ENCODE measurements at places on chromosomes 3 and 15. TPM values are rescaled to one million over a fixed set of nuclear protein-coding genes. Genes with fewer than 3 reads are reported as not detected.

DNA sequence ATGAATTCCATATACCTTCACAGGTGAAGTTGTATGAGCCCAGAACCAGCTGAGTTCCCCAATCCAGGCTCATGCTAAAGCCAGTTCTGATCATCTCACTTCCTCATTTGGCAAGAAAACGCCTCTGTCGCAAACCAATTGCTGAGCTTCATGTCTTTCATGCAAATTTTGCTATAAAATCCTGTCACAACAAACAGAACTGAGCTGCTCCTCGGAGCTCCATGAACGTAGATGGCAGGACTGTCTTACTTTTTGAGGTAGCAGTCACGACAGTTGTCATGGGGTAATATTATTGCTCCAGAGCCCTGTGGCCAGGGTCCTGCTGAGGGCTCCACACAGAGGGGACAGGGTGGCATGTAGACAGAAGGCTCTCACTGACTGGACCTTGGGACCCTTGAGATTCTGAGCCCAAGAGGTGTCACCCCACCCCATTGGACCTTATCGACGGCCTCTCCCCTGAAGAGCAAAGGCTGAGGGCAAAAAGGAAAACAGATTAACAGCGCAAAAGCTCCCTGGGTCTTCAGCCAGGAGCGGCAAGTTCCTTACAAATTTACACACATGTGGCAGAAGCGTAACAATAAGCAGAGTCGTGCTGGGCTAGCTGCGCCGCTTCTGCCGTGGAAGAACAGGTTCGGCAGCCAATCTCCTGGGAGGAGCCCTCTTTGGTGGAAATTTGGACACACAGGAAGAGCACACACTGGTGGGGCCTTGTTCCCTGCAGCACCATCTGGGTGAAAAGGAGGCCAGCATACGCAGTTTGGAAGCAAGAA, 249.2 kb downstream of the OPA1 start:
- H3K27me3 ChIP-seq, result no peaks in the 10 kb centered on the region
- no peak for DNase-seq
- no peak overlapping the region for H3K4me3 ChIP-seq
- no peaks in the 10 kb centered on the region for H3K36me3 ChIP-seq
- no peak overlapping the region for H3K27ac ChIP-seq

DNA sequence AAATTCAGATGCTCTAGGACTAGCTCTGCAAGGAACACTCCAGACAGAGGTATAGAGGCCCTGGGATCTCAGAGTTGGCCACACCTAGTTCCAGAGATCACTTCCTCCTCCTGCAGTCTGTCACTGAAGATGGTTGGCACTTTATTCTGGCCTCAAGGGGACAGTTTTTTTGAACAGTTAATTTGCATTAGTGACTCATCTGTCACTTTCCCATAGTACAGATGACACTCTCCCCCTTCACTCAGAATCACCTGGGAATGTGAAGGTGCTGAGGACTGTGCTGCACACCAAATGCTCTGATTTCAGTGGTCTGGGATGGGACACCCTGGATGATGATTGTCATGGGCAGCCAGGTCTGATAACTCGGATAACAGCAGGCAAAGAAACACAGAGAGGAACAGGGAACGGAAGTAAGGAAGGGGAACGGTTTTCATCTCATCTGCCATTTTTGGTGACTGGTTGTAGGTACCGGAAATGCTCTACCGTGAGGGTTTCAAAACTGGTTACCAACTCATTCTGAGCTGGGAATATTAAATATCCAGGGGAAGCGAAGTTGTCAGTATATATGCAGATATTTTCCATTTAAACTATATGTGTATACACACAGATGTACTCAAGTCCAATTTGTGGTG, 232.5 kb upstream of the ST8SIA2 start:
- no peak overlapping the region for H3K4me3 ChIP-seq
- H3K36me3 ChIP-seq, result no peaks in the 10 kb centered on the region
- no peak for DNase-seq
- H3K27me3 ChIP-seq, result no peaks in the 10 kb centered on the region

GRCh38 chr15:57403017-57403416, 26.7 kb downstream of the CGNL1 start:
- H3K27ac ChIP-seq, result no peak overlapping the region
- H3K36me3 ChIP-seq, result no peaks in the 10 kb centered on the region
- DNase-seq, result no peak
- no peaks in the 10 kb centered on the region for H3K4me1 ChIP-seq
- H3K27me3 ChIP-seq, result no peaks in the 10 kb centered on the region
- no peak overlapping the region for H3K4me3 ChIP-seq

- H3K4me3 ChIP-seq, result no peak overlapping the region
- no peak overlapping the region for H3K27ac ChIP-seq
- H3K36me3 ChIP-seq, result no peaks in the 10 kb centered on the region
These were observed 125.4 kb downstream of the ULK4 start for GRCh38 chr3:41836360-41837134.

DNA sequence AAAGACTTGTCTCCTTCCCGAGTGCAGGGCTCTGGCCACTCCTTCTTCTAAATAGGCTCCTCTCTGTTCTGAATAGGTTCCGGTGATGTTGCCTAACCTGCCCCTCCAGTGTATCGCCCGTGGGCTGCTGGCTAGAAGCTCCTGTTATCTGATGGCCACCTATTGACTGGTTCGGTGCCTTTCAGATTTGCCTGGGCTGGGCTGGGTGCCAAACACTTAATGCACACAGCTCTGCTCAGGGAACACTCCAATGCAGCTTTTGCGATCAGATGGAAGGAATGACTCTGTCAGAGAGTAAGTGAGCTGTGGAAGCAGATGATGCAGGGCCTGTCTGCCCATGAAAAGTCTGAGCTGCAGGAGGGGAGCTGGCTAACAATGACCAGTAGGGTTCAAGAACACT, 112.9 kb downstream of the CORO2B start:
- no peaks in the 10 kb centered on the region for H3K27me3 ChIP-seq
- H3K27ac ChIP-seq, result no peak overlapping the region
- no peaks in the 10 kb centered on the region for H3K4me1 ChIP-seq
- H3K4me3 ChIP-seq, result no peak overlapping the region

- H3K27ac ChIP-seq, result no peak overlapping the region
- peaks cover 3% of the 10 kb centered on the region for H3K4me1 ChIP-seq
- no peak overlapping the region for H3K4me3 ChIP-seq
These were observed 24.8 kb downstream of the ATP10A start for GRCh38 chr15:25838191-25838870.

- H3K27me3 ChIP-seq, result no peaks in the 10 kb centered on the region
- H3K4me3 ChIP-seq, result no peak overlapping the region
- no peak overlapping the region for H3K27ac ChIP-seq
- H3K36me3 ChIP-seq, result no peaks in the 10 kb centered on the region
These were observed 26.0 kb downstream of the SLC41A3 start for GRCh38 chr3:126057936-126058335.

DNA sequence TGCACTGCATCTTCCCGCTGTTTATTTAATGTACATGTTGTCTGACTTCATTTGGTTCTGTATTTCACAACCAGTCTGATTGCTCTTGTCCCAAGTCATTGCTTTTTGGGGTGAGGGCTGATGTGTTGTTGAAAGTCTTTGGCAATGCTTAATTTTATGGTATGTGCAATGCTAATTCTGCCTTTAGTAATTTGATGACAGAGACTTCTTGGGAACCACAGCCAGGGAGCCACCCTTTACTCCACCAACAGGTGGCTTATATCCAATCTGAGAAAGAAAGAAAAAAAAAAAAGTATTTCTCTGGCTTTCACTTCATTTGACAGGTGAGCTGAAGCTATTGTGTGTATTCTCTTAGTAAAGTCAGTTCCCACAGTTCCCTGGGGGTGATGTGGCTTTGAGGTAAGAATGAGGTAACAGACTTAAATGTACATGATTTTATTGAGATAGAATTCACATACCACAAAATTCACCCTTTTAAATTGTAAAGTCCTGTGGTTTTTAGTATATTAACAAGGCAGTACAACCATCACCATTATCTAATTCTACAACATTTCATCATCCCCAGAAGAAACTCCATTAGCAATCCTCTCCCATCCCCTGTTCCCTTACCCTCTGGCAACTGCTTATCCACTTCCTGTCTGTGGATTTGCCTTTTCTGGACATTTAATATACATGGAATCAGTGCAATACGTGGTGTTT, 97.3 kb downstream of the SLCO3A1 start:
- H3K27me3 ChIP-seq, result no peaks in the 10 kb centered on the region
- H3K27ac ChIP-seq, result no peak overlapping the region
- H3K36me3 ChIP-seq, result no peaks in the 10 kb centered on the region
- H3K4me1 ChIP-seq, result peaks cover 4% of the 10 kb centered on the region
- no peak for DNase-seq

GRCh38 chr3:70383360-70383831, 71.0 kb upstream of the MDFIC2 start:
- H3K4me3 ChIP-seq, result no peak overlapping the region
- DNase-seq, result no peak
- no peaks in the 10 kb centered on the region for H3K27me3 ChIP-seq

DNA sequence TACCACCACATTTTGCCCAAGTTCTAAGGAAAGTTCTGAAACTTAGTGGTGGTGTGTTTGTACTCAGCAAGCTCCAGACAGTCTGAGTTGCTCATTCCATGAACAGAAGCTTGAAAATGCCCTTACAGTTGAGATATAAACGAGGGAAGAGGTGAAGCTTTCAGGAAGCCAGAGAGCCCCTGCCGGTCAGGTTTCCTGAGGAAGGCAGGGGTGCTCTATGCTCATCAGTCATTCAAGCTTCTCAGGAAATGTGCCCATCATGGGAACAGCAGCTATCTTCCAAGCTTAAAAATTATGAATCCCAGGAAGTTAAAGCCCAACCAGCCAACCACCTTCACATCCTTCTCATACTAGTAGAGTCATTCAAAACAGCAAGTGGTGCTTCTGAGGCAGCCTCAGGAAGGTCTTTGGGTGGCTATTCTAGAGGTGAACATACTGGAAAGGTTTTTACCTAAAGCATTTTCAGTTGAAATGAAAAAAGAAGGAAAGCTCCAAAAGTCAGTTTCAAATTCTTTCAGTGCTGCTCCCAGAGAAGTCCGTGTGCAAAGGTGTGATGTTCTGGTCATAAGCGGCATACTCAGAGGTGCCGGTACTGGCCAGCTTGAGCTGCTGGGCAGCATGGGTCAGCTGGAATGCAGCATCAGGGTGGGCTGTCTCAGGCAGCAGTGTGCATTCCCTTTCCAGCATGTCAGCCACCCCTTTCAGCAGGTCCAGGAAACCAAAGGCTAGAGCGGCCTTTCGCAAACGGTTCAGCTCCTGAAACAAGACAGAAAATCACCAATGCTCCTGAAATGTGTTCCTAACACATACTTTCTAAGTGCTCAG, 31.8 kb downstream of the INTS14 start:
- no peaks in the 10 kb centered on the region for H3K27me3 ChIP-seq
- no peaks in the 10 kb centered on the region for H3K4me1 ChIP-seq
- H3K27ac ChIP-seq, result peak overlapping the region; percentile 38
- no peaks in the 10 kb centered on the region for H3K36me3 ChIP-seq
- no peak for DNase-seq

DNA sequence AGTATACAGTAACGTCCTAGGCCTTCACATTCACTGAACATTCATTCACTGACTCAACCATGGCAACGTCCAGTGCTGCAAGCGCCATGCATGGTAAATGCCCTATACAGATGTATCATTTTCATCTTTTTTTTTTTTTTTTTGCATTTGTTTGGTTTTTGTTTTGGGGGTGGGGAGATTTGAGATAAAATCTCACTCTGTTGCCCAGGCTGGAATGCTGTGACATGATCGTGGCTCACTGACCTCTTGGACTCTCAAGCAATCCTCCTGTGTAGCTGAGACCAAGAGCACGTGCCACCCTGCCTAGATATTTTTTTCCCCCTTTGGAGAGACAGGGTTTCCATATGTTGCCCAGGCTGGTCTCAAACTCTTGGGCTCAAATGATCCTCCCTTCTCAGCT, 37.4 kb downstream of the SUSD5 start:
- H3K4me1 ChIP-seq, result no peaks in the 10 kb centered on the region
- no peaks in the 10 kb centered on the region for H3K36me3 ChIP-seq
- no peak overlapping the region for H3K27ac ChIP-seq
- H3K27me3 ChIP-seq, result no peaks in the 10 kb centered on the region

GRCh38 chr15:67850994-67851571, 11.2 kb upstream of the RNU6-1 start:
- H3K27ac ChIP-seq, result no peak overlapping the region
- no peaks in the 10 kb centered on the region for H3K4me1 ChIP-seq
- no peak for DNase-seq
- no peaks in the 10 kb centered on the region for H3K27me3 ChIP-seq
- H3K4me3 ChIP-seq, result no peak overlapping the region

GRCh38 chr15:26967719-26968269, 3.2 kb upstream of the GABRG3 start:
- H3K4me3 ChIP-seq, result no peak overlapping the region
- H3K27ac ChIP-seq, result no peak overlapping the region
- no peaks in the 10 kb centered on the region for H3K4me1 ChIP-seq
- no peaks in the 10 kb centered on the region for H3K36me3 ChIP-seq
- no peaks in the 10 kb centered on the region for H3K27me3 ChIP-seq

GRCh38 chr3:174675406-174675805, 183.7 kb upstream of the NAALADL2 start:
- H3K4me1 ChIP-seq, result no peaks in the 10 kb centered on the region
- H3K4me3 ChIP-seq, result no peak overlapping the region
- no peaks in the 10 kb centered on the region for H3K36me3 ChIP-seq
- DNase-seq, result no peak
- no peak overlapping the region for H3K27ac ChIP-seq
- H3K27me3 ChIP-seq, result no peaks in the 10 kb centered on the region

DNA sequence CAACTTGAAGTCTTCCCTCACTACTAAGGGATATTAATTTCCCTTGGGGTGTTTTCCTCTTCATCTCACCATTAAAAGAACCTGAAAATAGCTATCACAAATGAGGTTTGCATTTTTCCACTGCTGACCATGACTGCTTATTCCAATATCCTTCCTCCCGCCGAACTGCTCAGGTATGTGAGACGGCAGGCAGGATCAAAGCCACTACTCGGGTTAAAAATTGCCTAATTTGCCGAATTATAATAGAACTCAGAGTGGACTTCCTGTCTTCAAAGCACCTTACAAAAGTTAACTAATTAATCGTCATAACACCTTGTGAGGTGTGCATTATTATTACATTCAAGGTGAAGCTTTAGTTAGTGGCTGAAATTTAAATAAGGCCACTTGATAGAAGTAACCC, 655.2 kb upstream of the ADAMTS9 start:
- H3K36me3 ChIP-seq, result no peaks in the 10 kb centered on the region
- no peaks in the 10 kb centered on the region for H3K27me3 ChIP-seq
- DNase-seq, result no peak
- H3K4me3 ChIP-seq, result no peak overlapping the region
- no peak overlapping the region for H3K27ac ChIP-seq

DNA sequence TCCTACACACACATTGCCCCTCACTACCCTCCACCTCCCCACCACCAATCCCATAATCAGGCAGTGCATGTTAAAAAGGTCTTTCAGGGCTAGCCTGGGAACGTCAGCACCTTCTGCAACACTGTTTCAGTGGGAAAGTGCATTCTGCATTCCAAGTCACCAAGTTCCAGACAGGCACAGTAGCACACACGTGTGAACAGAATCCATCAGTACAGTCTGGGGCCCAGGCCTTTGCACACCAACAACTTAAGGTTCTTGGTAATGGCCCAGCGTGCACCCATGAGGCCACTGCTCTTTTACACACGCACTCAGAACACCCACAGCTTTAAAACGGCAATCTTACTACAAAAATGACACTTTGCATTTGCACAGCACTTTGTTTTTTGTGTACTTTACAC, 1.2 kb downstream of the ANXA2 start:
- no peaks in the 10 kb centered on the region for H3K36me3 ChIP-seq
- no peak for DNase-seq
- peak overlapping the region; percentile 96 for H3K27ac ChIP-seq
- peaks cover 28% of the 10 kb centered on the region for H3K4me1 ChIP-seq

Gene CHRD
- 57.1 TPM for total RNA-seq

Gene APBA2
- 15.0 TPM for total RNA-seq

Gene PP2D1
- not detected for total RNA-seq

Gene GRAMD1C
- 10.3 TPM for total RNA-seq

Gene LTF
- 3.5 TPM for total RNA-seq

Gene SCAANT1
- not detected for total RNA-seq

Gene ALDH1A3
- total RNA-seq, result 19.8 TPM

Gene B3GALNT1
- 15.3 TPM for total RNA-seq

Gene EPB42
- not detected for total RNA-seq

Gene CCDC191
- total RNA-seq, result 9.7 TPM

Gene ARNT2
- 10.4 TPM for total RNA-seq

Gene HEMK1
- 2.1 TPM for total RNA-seq

Data from uterus (tissue), 4 donors.